ENCODE measurements at places on chromosomes 7 and 10.

GRCh38 chr7:140564643-140565042, 76.0 kb downstream of the DENND2A start:
- DNase-seq: no peak
- H3K4me1 ChIP-seq: peaks cover 7% of the 10 kb centered on the region
- H3K27me3 ChIP-seq: no peaks in the 10 kb centered on the region
- no peaks in the 10 kb centered on the region for H3K36me3 ChIP-seq

DNA sequence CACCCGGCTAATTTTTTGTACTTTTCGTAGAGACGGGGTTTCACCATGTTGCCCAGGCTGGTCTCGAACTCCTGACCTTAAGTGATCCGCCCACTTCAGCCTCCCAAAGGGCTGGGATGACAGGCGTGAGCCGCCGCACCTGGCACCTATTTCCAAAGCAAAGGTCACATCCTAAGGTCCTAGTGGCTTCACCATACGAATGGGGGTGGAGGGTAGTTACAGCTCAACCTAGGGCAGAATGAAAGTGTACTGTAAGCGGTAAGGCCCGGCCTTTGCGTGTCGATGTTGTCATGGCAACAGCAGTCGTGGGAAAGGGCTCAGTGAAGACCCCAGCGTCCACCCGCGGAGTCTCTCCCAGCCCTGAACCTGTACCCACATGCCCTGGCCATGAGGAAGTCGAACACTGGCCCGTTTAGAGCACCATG, 1.6 kb upstream of the COX19 start:
- peak overlapping the region; percentile 91 for H3K27ac ChIP-seq
- no peak for DNase-seq
- no peaks in the 10 kb centered on the region for H3K27me3 ChIP-seq

DNA sequence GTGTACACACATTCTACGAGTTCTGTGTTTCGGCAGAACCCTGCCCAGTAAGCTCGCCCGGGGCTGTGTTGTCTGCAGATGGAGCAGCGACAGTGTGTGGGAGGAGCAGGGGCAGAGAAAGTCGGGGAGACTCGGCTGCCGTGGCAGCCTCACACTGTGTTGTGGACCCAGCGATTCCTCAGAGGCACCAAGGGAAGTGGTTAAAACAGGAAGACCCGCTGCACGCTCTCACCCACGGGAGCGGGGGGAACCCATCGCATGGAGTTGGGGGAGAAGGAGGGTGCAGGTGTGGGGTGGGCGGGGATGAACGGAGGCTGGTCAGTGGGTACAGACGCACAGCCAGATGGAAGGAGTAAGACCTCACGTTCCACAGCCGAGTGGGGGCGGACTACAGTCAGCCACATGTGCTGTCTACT, 250.2 kb downstream of the ELFN1 start:
- no peaks in the 10 kb centered on the region for H3K36me3 ChIP-seq
- peak overlapping the region; percentile 36 for H3K4me3 ChIP-seq
- H3K27me3 ChIP-seq: no peaks in the 10 kb centered on the region
- DNase-seq: no peak
- H3K4me1 ChIP-seq: peaks cover 4% of the 10 kb centered on the region

- no peaks in the 10 kb centered on the region for H3K4me1 ChIP-seq
- no peak for DNase-seq
- no peak overlapping the region for H3K4me3 ChIP-seq
- H3K36me3 ChIP-seq: no peaks in the 10 kb centered on the region
- no peaks in the 10 kb centered on the region for H3K27me3 ChIP-seq
- no peak overlapping the region for H3K27ac ChIP-seq
Observed at GRCh38 chr10:57482259-57482658, 785.4 kb downstream of the IPMK start.

DNA sequence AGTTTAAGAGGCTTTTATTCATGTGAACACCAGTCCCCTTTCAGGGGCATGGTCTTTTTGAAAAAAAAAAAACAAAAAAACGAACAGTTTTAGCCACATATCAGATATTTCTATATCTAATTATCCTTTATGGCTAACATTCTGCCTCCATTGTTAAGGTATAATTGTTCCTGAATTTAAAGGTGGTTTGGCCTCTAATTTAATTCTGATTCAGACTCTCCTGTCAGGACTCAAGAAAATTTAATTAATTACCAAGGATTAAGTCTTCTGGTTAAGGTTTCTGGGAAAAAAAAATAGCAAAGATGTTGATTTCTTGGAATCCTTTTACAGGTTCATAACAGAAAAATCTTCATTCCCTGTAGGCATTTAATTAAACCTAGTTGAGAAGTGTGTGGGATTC, 27.4 kb downstream of the COL1A2 start:
- H3K36me3 ChIP-seq: peaks cover 19% of the 10 kb centered on the region
- DNase-seq: no peak
- no peak overlapping the region for H3K4me3 ChIP-seq
- H3K27ac ChIP-seq: no peak overlapping the region
- H3K4me1 ChIP-seq: no peaks in the 10 kb centered on the region
- no peaks in the 10 kb centered on the region for H3K27me3 ChIP-seq

- H3K27ac ChIP-seq: no peak overlapping the region
- no peaks in the 10 kb centered on the region for H3K36me3 ChIP-seq
- peaks cover 8% of the 10 kb centered on the region for H3K4me1 ChIP-seq
- H3K27me3 ChIP-seq: no peaks in the 10 kb centered on the region
Observed at GRCh38 chr7:11346302-11346701, 372.6 kb downstream of the PHF14 start.

GRCh38 chr10:31315453-31315852, 3.6 kb upstream of the ZEB1 start:
- H3K27me3 ChIP-seq: no peaks in the 10 kb centered on the region
- H3K4me1 ChIP-seq: no peaks in the 10 kb centered on the region
- H3K27ac ChIP-seq: no peak overlapping the region
- H3K4me3 ChIP-seq: no peak overlapping the region

DNA sequence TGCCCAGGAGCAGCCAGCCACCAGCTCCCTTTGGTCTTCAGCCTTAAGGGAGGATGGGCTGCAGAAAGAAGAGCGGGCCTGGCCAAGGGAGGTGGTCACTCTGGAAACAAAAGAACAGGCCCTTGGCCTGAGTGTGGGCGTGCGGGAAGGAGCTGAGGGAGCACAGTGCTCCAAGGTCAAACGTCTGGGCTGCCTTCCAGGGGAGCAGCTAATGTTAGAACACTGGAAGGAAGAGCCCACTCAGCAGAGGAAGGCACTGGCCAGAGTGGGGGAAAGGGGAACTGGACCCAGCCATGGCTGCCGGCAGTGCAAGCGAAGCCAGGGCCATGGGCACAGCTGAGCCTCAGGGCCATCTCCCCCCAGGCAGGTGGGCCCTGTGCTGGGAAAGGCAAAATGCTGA, 42.7 kb downstream of the FAM53B start:
- H3K4me3 ChIP-seq: no peak overlapping the region
- H3K27me3 ChIP-seq: no peaks in the 10 kb centered on the region
- peak overlapping the region; percentile 94 for H3K27ac ChIP-seq
- peaks cover 75% of the 10 kb centered on the region for H3K4me1 ChIP-seq
- peak; percentile 97 for DNase-seq

- DNase-seq: no peak
- H3K27ac ChIP-seq: no peak overlapping the region
Observed at GRCh38 chr10:80786322-80786721, 248.6 kb downstream of the SH2D4B start.

Measured in adrenal gland (tissue), 19 donors.